ENCODE measurements at places on chromosomes 11 and 22.

GRCh38 chr11:60658409-60658808 lies 41.0 kb upstream of the MS4A8 start:
- DNase-seq: no peak

DNA sequence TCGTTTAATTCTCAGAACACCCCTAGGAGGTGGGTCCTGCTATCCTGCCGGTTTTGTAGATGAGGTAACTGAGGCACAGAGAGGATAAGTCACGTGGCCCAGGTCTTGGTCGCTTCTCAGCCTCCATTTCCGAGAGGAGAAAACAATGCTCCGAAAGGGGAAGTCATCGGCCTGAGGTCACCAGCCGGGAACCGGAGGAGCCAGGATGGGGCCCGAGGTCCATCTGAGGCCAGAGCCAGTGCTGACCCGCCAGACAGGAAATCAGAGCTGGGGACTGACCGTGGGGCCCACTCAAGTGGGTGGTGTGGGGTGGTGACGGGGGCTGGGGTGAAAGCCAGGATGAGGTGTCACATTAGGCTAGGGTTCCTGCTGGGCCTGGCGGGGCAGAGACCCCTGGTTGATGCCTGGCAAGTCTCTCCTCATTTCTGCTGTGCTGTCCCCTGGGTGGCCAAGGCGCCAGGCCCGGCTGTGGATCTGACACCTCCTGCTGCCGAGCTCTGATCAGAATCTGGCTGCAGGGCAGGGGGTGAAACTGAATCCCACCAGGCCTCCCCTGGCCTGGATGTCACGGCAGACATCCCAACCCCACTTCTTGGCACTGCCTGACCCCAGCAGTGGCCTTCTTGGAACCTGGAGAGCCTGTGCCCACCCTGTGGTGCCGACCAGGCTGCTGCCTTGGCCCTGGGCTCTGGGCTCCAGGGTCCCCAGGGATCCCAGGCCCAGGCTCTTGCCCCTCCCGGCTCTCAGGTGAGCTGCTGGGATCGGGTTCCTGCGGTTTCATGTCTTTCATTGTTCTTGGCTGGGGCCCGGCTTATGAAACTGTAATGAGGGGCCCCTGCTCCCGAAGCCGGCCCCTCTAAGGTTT lies 12.0 kb downstream of the TRIOBP start:
- no peak for DNase-seq

DNA sequence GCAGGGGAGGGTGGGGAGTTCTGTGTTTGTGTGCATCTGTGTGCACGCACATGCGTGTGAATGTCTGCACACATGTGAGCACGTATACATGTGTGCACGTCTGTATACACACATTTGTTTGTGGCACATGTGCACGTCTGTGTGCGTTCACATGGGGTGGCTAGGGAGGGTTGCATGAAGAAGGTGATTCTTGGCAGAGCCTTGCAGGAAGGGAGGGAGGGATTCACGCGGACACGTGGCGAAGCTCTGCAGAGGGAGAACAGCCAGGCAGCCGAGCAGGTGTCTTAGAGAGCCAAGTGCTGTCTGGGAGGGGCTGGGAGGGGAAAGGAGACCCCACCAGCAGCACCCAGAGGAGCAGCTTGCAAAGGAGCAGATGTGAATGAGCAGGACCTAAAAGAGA lies 372.1 kb downstream of the BRD1 start:
- no peak for DNase-seq

- no peak for DNase-seq
These were observed 28.6 kb downstream of the RIBC2 start for GRCh38 chr22:45442116-45442515.

GRCh38 chr22:47210112-47210657 lies 447.7 kb downstream of the TBC1D22A start:
- no peak for DNase-seq

GRCh38 chr22:44711241-44711560 lies 9.2 kb downstream of the PRR5 start:
- no peak for DNase-seq

DNA sequence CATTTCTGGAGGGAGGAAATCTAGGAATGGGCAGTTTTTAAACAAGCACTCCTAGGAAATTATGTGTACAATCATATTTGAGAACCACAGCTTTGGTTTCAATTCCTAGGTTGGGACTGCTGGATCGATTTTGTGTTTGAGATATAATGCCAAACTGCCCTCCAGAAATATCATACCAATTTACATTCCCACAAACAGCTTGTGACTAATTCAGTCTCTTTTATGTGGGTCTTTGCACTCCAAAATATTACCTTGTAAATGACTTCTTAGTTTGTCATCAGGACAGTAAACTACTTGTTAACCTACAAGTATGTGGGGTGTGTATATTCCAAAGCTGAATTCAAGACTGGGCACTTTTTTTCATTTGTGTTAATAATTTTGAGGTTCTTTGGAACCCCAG lies 9.8 kb upstream of the BARX2 start:
- no peak for DNase-seq

GRCh38 chr11:121451178-121451985 lies 732 bp upstream of the SORL1 start:
- no peak for DNase-seq

GRCh38 chr11:47711225-47711624 lies 3.9 kb downstream of the AGBL2 start:
- DNase-seq: no peak

All from A172 (cell line).